ENCODE measurements at places on chromosomes 1 and 21.

GRCh38 chr1:212186427-212187207, 98.6 kb upstream of the PPP2R5A start:
- DNase-seq = no peak

GRCh38 chr1:234571702-234572101, 38.3 kb downstream of the IRF2BP2 start:
- no peak for DNase-seq

DNA sequence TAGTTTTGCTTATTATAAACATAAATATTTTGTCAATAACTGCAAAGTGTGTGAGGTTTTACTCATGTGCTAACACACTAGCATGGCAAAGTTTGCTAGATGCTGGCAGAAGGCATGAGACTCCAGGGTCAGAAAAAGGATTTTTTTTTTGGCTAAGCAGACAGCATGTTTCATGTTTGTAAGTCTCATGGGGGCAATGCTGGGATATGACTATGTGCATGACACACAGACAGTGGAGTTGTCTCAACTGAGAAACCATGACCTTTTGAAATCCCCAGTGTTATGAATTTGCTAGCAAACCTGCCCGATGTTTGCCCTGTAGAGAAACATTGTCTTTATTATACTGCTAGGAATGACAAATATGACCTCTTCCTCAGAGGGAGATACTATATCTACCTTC, 448.2 kb downstream of the BRINP3 start:
- no peak for DNase-seq

DNA sequence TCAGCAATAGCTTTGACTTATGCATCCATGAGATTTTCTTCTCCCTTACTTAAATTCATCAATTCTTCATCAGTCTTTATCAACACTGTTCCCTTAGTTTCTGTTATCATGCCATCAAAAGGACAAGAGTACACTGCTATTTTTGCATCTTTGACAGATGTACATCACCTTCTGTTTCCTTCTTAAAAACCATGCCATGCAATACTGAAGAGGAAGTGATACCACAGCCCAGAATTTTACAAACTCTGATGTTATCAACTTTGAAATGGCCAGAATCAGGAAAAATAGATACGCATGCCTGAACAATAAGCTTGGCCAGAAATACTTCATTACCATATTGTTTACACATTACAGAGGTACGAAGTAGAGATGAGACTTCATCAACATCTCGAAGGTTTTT, 21.1 kb downstream of the FMO5 start:
- DNase-seq = no peak

DNA sequence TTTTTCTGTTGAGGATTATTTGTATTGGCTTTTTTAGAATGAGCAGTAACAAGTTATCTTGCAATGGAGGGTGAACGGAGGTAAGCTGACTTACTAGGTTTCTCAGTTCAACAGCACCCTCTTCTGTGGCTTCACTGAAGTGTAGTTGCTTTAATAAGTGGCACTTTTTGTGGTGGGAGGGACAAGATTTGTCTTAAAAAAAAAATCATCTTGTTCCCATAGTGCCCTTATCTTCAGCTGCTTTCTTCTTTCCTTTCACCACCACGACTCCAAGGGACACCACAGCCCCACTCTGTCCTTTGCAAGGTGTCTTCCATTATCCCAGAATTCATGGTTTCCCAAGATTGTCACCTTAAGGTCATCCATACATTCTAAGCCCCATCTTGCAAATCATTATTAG, 92.9 kb downstream of the PIGK start:
- peak; percentile 79 for DNase-seq

- DNase-seq = no peak
Observed at GRCh38 chr1:10173582-10173981, 36.8 kb upstream of the KIF1B start.

DNA sequence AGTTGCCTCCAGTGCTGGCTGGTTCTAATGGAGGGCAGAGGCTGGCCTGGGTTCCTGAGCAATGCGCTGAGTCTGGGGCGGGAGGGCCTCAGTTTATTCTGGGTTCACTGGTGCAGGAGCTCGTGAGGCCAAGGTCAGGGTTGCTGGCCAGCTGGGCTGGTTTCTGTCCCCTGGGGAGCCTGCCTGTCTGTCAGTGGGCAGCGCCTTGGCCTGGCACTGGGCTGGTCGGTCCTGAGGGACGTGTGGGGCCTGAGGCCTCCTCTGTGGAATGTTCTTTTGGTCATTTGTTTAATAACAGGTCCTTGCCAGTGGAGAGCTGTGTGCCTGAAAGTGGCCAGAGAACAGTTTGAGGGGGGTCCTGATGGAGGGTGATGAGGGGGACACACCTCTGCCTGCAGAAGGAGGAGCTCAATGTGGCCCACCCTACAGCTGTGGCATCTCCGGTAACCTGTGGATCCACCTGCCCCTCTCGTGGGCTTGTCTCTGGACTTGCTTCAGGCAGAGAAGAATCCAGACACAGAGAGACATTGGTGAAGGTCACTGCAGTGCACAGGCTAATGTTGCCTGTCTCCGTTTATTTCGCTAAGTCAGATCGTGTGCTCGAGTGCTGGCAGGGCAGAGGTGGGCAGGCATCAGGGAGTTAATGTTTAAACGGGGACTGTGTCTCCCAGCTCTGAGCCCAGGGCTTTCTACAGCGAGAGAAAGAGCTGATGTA, 34.6 kb downstream of the COQ8A start:
- no peak for DNase-seq

GRCh38 chr1:240152611-240153297, 61.1 kb downstream of the FMN2 start:
- DNase-seq = no peak

GRCh38 chr1:77044133-77044849, 174.9 kb downstream of the PIGK start:
- DNase-seq = no peak

GRCh38 chr1:33298623-33299277, 22.1 kb downstream of the A3GALT2 start:
- DNase-seq = peak; percentile 22

- no peak for DNase-seq
Observed at GRCh38 chr1:162168261-162168660, 98.8 kb downstream of the NOS1AP start.

DNA sequence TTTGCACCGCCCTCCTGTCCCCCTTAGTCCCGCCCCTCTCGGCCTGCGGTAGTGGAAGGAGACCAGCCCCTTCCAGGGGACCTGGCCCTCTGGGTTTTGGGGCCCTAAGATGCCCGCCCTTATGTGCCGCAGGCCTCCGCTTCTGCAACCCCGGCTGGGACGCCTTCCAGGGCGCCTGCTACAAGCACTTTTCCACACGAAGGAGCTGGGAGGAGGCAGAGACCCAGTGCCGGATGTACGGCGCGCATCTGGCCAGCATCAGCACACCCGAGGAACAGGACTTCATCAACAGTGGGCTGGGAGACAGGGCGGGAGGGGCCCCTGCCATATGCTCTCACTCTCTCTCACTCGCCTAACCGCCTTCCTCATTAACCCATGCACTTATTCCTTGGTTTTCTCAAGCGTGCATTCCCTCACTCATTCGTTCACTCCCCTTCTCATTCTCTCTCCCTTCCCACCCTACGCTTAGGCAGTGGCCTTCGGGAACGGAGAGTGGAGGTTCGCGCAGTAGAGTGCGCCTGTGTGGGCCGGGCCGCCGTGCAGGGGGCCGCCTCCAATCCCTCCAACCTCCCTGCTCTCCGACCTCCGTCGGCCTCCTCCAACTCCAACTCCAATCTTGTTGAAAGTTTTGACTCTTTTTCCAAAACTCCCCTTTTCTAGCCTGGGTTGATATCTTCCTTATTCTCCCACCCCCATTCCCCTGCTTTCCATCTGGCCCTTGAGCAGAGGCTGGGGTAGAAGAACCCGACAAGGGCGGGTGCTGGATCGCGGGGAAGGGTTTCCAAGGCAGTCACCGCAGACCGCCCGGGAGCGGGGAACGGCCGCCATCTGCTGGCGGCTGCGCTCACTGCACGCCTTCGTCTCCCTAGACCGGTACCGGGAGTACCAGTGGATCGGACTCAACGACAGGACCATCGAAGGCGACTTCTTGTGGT, 15.2 kb downstream of the BCAN start:
- peak; percentile 78 for DNase-seq

GRCh38 chr1:201226859-201227488, 36.4 kb downstream of the IGFN1 start:
- DNase-seq = no peak

DNA sequence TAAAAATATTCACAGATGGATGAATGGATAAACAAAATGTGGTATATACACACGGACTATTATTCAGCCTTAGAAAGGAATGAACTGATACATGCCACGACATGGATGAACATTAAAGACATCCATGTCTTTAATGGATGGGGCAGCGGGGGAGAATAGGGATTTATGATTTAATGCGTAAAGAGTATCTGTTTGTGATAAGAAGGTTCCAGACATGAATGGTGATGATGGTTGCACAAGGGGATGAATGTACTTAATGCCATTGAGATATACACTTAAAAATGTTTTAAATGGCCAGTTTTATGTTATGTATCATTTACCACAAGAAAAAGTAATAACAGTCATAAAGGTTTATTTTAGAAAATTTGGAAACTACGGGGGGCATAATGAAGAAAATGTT, 108.6 kb upstream of the WLS start:
- DNase-seq = no peak

DNA sequence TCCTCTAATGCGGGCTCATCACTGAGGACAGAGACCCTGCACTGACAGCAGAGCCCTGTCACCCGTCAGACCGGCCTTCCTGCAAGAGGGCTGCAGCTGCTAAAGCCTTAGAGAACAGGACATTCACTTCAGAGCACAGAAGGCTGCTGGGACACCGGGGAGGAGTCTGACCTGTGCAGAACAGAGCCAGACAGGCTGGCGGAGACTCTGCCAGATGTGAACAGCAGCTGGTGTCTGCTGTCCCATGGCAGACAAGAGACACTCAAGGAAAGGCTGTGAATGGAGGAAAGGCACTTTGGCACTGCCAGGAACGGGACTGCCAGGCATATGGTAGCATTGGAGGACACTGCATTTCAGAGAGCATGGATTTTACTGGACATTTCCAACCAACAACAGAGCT, 21.4 kb downstream of the MRAP start:
- DNase-seq = no peak

DNA sequence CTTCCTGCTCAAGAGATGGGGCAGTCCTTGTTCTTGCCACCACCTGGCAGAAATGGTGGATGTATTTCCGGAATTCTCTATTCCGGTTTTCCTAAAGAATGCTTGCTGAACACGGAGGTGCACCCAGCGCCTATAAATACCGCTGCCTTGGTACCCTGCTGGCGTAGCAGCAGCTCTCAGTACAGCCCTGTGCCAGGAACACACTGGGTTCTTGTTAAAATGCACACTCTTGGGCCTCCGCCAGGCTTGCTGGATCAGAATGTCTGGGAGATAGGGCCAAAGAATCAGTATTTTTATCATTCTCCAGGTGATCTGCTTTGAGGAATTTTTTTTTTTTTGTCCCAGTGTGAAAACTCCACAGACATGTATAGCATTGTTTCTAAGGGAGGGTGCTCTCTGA, 54.2 kb downstream of the IGSF5 start:
- DNase-seq = no peak

DNA sequence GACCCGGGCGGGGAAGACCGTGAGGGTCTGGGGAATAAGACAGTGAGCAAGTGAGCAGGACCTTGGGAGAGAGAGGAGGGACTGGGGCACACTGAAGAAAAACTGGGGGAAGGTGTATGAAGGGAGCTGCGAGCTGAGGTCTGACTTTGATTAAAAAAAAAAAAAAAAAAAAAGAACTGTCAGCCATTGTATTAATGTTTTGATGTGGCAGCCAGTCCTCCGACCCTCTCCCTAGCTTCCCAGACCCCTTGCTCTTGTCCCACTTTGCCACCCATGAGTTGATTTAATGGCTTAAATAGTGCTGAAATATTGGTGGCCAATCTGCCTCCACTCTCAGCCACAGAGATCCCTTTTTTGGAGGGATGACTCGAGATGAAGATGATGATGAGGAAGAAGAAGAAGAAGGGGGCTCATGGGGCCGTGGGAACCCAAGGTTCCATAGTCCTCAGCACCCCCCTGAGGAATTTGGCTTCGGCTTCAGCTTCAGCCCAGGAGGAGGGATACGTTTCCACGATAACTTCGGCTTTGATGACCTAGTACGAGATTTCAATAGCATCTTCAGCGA, 652 bp downstream of the HAX1 start:
- DNase-seq = no peak

GRCh38 chr21:25934130-25934529, 199.4 kb downstream of the GABPA start:
- no peak for DNase-seq

- no peak for DNase-seq
Observed at GRCh38 chr1:169108863-169109560, 2.5 kb downstream of the ATP1B1 start.

GRCh38 chr1:72018562-72018961, 263.8 kb downstream of the NEGR1 start:
- no peak for DNase-seq

DNA sequence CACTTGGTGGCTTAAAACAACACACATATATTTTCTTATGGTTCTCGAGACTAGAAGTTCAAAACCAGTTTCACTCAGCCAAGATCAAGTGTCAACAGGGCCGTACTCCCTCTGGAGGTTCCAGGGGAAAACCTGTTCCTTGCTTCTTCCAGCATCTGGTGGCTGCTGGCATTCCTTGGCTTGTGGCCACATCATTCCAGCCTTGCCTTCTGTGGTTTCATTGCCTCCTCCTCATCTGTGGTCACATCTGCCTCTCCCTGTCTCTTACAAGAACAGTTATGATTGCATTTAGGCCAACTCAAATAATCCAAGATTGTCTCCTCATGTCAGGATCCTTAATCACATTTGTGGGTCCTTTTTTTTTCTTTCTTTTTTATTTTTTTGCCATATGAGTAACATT, 240.7 kb upstream of the HOOK1 start:
- no peak for DNase-seq

- DNase-seq = no peak
Observed at GRCh38 chr1:157542676-157543075, 9.6 kb downstream of the FCRL5 start.

DNA sequence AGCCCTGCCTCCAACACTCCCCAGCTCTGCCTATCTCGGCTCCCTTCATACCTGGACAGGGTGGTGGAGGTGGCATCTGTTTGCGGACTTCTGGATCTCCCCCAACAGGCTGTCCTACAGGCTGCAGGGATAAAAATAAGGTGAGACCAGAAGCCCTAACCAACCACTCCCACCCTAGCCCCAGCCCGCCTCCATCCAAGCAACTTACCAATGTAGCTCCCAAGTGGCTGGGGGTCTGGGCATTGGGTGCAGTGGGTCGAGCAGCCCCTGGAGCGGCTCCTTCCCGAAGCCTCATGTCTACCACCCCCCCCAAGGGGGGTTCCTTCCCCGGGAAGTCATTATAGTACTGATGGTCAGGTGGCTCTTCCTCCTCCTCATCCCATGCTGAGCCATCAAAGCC, 4.4 kb downstream of the SHC1 start:
- DNase-seq = no peak

GRCh38 chr1:38524025-38524641, 335.4 kb downstream of the RRAGC start:
- DNase-seq = no peak

- DNase-seq = no peak
Observed at GRCh38 chr1:36859926-36860325, 174.4 kb downstream of the GRIK3 start.

Measured in NCI-H2227 treated with DMSO at 0.1 percent for 48 hours (cell line).